ENCODE measurements at places on chromosomes 12 and 14.

- H3K4me3 ChIP-seq, result peak overlapping the region; percentile 32
- peak; percentile 58 for DNase-seq
- no peaks in the 10 kb centered on the region for H3K27me3 ChIP-seq
- H3K36me3 ChIP-seq, result no peaks in the 10 kb centered on the region
- peaks cover 9% of the 10 kb centered on the region for H3K4me1 ChIP-seq
These were observed 38.4 kb upstream of the MANSC4 start for GRCh38 chr12:27818401-27818918.

DNA sequence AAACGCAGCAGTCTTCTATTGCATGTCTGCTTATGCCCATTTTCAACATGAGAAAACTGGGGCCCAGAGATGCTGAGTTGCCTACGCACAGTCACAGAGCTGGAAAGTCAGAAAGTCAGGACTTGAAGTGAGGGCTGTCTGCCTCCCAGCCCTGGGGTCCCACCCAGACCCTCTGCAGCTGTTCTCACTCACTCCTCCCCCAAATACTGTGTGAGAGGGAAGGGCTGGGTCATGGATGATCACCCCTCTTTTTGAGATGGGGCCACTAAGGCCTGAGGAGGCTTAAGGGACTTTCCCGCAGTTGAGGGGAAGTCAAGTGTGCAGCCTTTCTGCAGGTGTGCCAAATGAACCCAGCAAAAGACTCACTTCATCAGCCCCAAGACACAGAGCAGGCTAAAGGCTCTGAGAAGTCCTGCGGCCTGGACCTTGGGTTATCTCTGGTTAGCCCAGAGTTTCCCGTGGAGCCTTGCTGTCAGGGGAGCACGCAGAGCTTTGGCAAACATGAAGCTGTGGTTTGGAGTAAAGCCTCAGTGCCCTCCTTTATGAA lies 18.7 kb downstream of the DTX1 start:
- H3K4me1 ChIP-seq, result no peaks in the 10 kb centered on the region
- no peak overlapping the region for H3K27ac ChIP-seq
- peaks cover 13% of the 10 kb centered on the region for H3K27me3 ChIP-seq
- H3K36me3 ChIP-seq, result no peaks in the 10 kb centered on the region

- H3K27me3 ChIP-seq, result no peaks in the 10 kb centered on the region
- no peak overlapping the region for H3K4me3 ChIP-seq
These were observed 78.3 kb upstream of the RTL1 start for GRCh38 chr14:100981809-100982208.

- H3K27me3 ChIP-seq, result no peaks in the 10 kb centered on the region
- H3K36me3 ChIP-seq, result no peaks in the 10 kb centered on the region
- no peak overlapping the region for H3K27ac ChIP-seq
- peaks cover 23% of the 10 kb centered on the region for H3K4me1 ChIP-seq
- no peak overlapping the region for H3K4me3 ChIP-seq
These were observed 31.1 kb downstream of the SPTLC2 start for GRCh38 chr14:77585385-77585784.

DNA sequence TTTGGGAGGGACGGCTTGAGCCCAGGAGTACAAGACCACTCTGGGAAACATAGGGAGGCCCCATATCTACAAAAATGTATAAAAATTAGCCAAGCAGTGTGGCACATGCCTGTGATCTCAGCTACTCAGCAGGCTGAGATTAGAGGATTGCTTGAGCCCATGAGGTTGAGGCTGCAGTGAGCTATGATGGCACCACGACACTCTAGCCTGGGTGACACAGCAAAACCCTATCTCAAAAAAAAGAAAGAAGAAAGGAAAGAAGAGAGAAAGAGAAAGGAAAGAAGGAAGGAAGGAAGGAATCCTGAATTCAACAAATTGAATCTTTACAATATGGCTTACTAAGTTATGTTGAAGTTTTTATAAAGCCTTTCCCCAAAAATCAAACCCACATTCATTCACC lies 2.1 kb downstream of the KIF21A start:
- peaks cover 2% of the 10 kb centered on the region for H3K27me3 ChIP-seq
- H3K4me1 ChIP-seq, result no peaks in the 10 kb centered on the region
- H3K27ac ChIP-seq, result no peak overlapping the region
- no peak for DNase-seq
- no peak overlapping the region for H3K4me3 ChIP-seq

DNA sequence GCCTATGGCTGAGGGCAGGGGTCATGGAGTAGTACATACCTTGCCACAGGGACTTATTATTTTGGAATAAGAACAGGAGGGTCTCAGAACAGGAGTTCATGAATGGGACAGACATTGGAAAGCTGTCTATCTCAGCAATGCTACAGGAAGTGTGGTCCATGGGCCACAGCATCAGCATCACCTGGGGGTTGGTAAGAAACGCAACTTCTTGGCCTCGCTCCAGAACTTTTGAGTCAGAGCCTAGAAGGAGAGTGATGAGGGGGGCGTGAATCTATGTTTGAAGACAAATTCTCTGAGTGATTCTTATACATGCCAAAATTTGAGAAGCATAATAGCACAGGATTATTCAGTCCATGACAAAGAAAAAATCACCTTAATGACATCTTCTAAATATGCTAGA lies 156.6 kb downstream of the RPAP3 start:
- no peaks in the 10 kb centered on the region for H3K4me1 ChIP-seq
- H3K27me3 ChIP-seq, result peaks cover 5% of the 10 kb centered on the region
- H3K4me3 ChIP-seq, result no peak overlapping the region
- no peak for DNase-seq
- no peaks in the 10 kb centered on the region for H3K36me3 ChIP-seq

DNA sequence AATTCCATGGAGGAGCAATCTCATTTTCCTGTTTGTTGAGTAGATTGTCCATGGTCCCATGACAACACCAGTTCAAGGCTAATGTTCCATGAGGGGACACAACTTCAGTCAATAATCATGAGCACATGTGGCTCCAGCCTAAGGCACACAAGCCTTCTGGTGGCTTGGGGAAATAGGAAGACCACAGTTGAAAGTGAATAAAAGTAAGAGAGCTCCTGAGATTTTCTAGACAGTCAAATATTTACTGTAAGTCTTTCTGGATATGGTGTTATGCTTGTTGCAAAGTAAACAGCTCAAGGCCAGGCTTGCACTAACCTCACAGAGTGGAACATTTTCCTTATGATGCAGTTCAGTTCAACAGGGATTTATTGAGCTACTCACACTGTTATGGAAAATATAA lies 206.9 kb upstream of the SLC38A2 start:
- H3K36me3 ChIP-seq, result no peaks in the 10 kb centered on the region
- no peak overlapping the region for H3K27ac ChIP-seq
- no peaks in the 10 kb centered on the region for H3K27me3 ChIP-seq
- no peaks in the 10 kb centered on the region for H3K4me1 ChIP-seq
- DNase-seq, result no peak

DNA sequence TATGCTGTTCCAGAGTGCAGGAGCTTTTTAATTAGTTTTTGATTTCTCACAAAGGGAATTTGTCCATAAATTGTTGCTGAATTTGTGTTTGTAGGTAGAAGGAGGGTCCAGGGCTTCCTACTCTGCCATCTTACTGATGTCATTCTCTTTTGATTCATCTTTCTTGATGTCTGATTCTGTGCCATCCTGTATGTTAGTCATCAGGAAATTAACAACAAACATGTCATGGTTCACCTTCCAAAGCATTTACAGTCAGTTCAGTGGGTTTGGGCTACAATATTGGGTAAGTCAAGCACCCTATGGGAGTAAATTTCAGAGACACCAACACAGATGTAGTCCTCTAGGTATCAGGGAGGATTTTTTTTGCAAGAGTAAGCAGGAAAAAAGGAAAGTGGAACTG lies 135.2 kb upstream of the SLC38A2 start:
- no peaks in the 10 kb centered on the region for H3K27me3 ChIP-seq
- H3K36me3 ChIP-seq, result no peaks in the 10 kb centered on the region
- no peaks in the 10 kb centered on the region for H3K4me1 ChIP-seq
- DNase-seq, result no peak
- no peak overlapping the region for H3K27ac ChIP-seq
- H3K4me3 ChIP-seq, result no peak overlapping the region

GRCh38 chr12:69501154-69501895 lies 31.1 kb downstream of the FRS2 start:
- no peaks in the 10 kb centered on the region for H3K27me3 ChIP-seq
- H3K27ac ChIP-seq, result no peak overlapping the region
- no peak overlapping the region for H3K4me3 ChIP-seq
- H3K4me1 ChIP-seq, result no peaks in the 10 kb centered on the region
- no peak for DNase-seq

DNA sequence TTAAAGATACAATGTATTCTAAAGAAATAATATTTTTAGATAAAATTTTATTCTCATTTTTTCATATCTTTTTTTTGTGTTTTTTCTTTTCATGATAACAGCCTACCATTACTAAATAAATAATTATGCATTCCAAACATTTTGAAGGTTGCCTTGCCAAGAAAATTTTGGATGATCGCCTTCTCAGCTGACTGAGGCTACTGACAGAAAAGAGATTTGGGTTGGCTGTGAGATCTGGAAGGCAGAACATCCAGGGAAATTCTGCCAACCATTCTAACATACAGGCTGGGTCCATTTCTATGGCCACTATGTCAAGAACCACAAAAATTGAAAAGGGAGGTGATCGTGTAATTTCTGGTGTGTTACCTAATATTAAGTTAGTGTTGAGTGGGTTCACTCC lies 48.1 kb downstream of the GALNT8 start:
- H3K36me3 ChIP-seq, result no peaks in the 10 kb centered on the region
- no peak overlapping the region for H3K27ac ChIP-seq
- no peak overlapping the region for H3K4me3 ChIP-seq
- no peak for DNase-seq

- DNase-seq, result peak; percentile 38
- H3K36me3 ChIP-seq, result no peaks in the 10 kb centered on the region
- peaks cover 31% of the 10 kb centered on the region for H3K4me1 ChIP-seq
- no peaks in the 10 kb centered on the region for H3K27me3 ChIP-seq
These were observed 807 bp downstream of the B4GALNT3 start for GRCh38 chr12:460261-461230.

DNA sequence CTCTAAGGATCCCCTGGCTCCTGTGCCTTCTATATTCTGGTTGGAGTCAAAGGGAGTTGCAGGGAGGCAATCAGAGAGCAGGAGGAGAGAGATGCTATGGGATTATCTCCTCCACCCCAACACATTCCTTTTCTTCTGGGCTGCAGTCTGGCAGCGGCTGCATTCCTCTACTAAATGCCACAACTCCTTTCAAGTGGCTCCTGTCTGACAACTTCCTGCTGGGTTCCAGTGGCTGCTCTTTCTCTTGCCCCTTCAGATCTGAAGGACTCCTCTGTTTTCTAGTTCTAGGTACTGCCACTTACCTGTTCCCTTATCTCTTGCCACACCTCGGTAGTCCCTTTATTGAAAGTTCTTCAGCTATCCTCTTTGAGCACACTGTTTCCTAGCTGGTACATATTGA lies 425.0 kb downstream of the SNAPC1 start:
- no peaks in the 10 kb centered on the region for H3K27me3 ChIP-seq
- DNase-seq, result no peak
- no peaks in the 10 kb centered on the region for H3K36me3 ChIP-seq
- H3K4me1 ChIP-seq, result no peaks in the 10 kb centered on the region

DNA sequence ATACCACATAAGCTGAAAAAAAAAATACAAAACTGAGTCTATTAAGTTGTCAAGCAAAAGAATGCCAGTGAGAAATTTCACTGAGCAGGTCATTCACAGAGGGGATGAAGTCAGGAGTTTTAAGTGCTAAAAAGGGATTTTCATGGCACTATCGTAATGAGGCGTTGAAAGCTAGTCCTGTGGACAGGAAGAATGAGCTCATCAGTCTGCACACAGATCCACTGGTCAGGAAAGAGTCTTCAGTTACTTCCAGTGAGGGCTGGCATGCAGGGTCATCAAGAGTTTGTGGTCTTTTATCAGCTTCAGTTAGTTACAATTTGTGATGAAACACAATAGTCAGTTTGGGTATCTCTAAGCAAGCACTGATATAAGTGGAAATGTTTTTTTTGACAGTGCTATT lies 88.1 kb upstream of the WSCD2 start:
- H3K36me3 ChIP-seq, result no peaks in the 10 kb centered on the region
- no peak overlapping the region for H3K4me3 ChIP-seq
- no peak for DNase-seq
- H3K4me1 ChIP-seq, result no peaks in the 10 kb centered on the region
- no peaks in the 10 kb centered on the region for H3K27me3 ChIP-seq
